ENCODE measurements at places on chromosomes 16 and 17. TPM values are rescaled to one million over a fixed set of nuclear protein-coding genes. Genes with fewer than 3 reads are reported as not detected.

TAOK2 gene
- 32.8 TPM for total RNA-seq

DNA sequence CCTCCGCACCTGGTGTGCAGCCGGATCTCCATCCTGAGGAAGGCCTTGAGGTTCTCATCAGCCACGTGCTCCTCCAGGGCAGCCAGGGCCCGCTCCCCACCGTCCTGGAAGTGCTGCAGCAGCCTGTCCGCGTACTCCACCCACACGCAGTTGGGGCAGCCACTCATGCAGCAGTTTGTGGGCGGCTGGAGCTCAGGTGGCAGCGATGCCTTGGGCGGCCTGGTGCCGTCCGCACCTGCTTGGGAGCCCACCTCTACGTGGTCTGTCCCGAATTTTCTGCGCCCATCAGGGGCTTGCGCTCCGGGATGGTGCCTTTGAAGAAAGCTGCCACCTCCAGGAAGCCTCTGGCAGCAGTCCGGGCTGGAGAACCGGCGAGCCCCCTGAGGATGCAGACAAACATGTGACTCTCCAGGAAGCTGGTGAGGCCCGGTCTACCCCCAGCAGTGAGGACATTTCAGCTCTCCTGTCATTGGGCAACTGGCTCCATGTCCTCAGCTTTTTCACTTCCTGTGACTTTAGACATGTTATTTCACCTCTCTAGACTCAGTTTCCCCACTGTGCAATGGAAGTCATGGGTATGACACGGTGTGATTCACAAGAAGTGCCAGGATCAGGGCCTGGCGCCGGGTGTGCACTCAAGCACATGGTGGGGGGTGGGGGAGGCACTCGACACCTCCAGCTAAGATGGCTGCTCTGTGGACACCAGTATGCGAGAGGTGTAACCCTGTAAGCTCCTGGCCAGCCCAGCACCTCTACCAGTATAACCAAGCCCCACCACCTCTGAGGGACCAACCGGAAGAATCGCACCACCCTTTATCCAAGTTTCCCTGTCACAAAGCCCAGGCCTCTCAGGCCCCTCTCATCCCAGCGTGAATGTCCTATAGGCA, 957 bp downstream of the OXLD1 start:
- H3K36me3 ChIP-seq: peaks cover 23% of the 10 kb centered on the region
- peaks cover 10% of the 10 kb centered on the region for H3K4me1 ChIP-seq
- peak; percentile 6 for DNase-seq
- no peaks in the 10 kb centered on the region for H3K27me3 ChIP-seq

GRCh38 chr17:2980904-2981246, 82.5 kb downstream of the OR1D5 start:
- no peaks in the 10 kb centered on the region for H3K36me3 ChIP-seq
- H3K4me3 ChIP-seq: no peak overlapping the region
- no peak overlapping the region for H3K27ac ChIP-seq
- peaks cover 2% of the 10 kb centered on the region for H3K4me1 ChIP-seq

DNA sequence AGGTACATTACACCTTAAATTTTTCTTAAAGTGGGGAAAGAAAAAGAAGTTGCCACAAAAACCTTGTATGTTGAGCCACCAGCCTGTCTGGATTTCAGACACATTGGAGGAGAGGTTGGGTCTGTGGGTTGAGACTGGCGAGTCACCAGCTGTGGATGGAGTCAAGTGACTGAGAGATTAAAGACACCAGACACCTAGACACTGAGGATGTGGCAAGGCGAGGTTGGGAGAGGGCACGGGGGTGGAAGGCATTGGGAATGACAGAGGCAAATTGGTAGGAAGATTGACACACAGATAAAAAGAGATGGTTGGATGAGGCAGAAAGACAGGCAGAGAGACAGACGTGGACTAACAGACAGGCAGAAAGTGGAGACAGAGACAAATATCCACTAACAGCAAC, 49.6 kb downstream of the KCNJ12 start:
- DNase-seq: peak; percentile 38
- no peak overlapping the region for H3K27ac ChIP-seq
- no peaks in the 10 kb centered on the region for H3K27me3 ChIP-seq
- H3K4me3 ChIP-seq: no peak overlapping the region
